ENCODE measurements at places on chromosomes 3 and 15.

DNA sequence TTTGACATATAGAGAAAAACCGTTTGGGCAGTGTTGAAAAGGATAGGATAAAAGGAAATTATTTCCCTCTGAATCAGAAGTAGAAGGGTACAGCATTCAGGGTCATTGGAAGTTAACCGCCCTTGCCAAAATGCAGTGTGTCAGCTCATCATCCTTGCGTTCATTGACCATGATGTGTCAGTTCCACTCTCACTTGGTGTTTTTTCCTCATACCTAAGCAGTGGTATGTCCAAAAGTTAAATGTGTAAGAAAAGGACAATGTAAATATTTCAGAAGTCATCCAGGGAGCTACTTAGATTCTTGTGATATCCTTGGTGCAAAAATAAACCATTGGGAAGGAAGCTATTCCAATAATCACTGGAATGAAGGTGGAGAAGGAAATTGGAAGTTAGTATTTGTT, 50.7 kb downstream of the MAP6D1 start:
- H3K27ac ChIP-seq = no peak overlapping the region
- peaks cover 70% of the 10 kb centered on the region for H3K36me3 ChIP-seq
- H3K27me3 ChIP-seq = no peaks in the 10 kb centered on the region
- DNase-seq = no peak
- no peak overlapping the region for H3K4me3 ChIP-seq

GRCh38 chr15:59444081-59444835, 6.3 kb downstream of the FAM81A start:
- no peak overlapping the region for H3K4me3 ChIP-seq
- H3K4me1 ChIP-seq = peaks cover 40% of the 10 kb centered on the region
- H3K27me3 ChIP-seq = no peaks in the 10 kb centered on the region
- H3K36me3 ChIP-seq = no peaks in the 10 kb centered on the region
- no peak overlapping the region for H3K27ac ChIP-seq

- H3K36me3 ChIP-seq = peaks cover 28% of the 10 kb centered on the region
- no peak for DNase-seq
- peak overlapping the region; percentile 93 for H3K27ac ChIP-seq
Measured at GRCh38 chr3:46929324-46929723, 47.2 kb downstream of the CCDC12 start.

DNA sequence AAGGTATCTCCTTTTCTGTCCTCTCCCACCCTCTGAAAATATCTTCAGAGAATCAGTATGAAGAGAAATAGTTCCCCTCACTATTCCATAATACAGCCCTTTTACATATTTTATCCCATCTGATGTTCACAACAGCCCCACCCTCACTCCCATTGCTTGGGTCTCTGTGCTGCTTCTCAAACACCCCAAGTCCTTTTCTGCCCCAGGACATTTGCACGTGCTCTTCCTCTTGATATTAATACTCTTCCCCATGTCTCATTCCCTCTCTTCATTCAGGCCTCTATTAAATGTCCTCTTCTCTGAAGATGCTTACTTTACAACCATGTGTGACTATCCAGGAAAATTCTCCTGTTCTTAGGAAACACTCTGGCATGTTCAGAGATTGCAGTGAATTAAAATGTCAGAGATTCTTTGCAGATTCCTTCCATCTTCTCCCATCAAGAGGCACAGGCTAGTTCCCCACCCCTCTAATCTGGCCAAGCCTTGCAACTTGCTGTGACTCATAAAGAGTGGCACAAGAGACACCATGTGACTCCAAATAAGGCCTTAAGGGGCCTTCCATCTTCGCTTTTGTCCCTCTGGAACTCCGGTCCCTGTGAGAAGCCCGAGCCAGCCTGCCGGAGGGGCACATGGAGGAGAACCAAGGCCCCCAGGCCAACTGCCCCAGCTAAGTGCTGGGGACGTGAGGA, 128.5 kb downstream of the CHSY1 start:
- H3K27ac ChIP-seq = peak overlapping the region; percentile 37
- no peak overlapping the region for H3K4me3 ChIP-seq
- peaks cover 54% of the 10 kb centered on the region for H3K4me1 ChIP-seq
- no peaks in the 10 kb centered on the region for H3K27me3 ChIP-seq
- H3K36me3 ChIP-seq = no peaks in the 10 kb centered on the region
- no peak for DNase-seq

DNA sequence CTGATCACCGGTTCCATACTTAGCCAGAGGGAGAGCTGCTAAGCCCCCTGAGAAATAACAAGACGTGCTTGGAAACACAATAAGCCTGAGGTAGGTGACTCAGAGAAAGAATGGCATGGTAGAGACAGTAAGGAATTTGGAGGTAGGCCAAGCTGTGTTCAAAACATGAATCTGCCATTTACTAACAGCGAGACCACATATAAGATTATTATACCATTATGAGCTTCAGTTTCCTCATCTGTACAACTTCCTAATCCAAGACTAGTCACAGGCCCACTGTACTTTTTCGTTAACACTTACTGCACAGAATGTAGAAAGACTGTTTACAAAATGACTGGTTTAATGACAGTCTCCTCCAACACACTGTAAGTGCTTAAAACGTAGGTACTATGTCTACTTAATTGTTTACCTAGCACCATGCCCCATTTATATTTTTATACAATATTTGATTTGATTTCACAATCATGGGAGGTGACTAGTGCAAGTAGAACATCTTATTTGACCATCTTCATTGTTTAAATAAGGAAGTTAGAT, 25.7 kb downstream of the ATOSA start:
- H3K36me3 ChIP-seq = peaks cover 51% of the 10 kb centered on the region
- no peak overlapping the region for H3K4me3 ChIP-seq
- peak overlapping the region; percentile 63 for H3K27ac ChIP-seq
- no peaks in the 10 kb centered on the region for H3K27me3 ChIP-seq
- H3K4me1 ChIP-seq = peaks cover 17% of the 10 kb centered on the region

- no peaks in the 10 kb centered on the region for H3K36me3 ChIP-seq
- peaks cover 9% of the 10 kb centered on the region for H3K4me1 ChIP-seq
- DNase-seq = no peak
- H3K4me3 ChIP-seq = no peak overlapping the region
Measured at GRCh38 chr3:13539671-13540070, 9.3 kb upstream of the FBLN2 start.

DNA sequence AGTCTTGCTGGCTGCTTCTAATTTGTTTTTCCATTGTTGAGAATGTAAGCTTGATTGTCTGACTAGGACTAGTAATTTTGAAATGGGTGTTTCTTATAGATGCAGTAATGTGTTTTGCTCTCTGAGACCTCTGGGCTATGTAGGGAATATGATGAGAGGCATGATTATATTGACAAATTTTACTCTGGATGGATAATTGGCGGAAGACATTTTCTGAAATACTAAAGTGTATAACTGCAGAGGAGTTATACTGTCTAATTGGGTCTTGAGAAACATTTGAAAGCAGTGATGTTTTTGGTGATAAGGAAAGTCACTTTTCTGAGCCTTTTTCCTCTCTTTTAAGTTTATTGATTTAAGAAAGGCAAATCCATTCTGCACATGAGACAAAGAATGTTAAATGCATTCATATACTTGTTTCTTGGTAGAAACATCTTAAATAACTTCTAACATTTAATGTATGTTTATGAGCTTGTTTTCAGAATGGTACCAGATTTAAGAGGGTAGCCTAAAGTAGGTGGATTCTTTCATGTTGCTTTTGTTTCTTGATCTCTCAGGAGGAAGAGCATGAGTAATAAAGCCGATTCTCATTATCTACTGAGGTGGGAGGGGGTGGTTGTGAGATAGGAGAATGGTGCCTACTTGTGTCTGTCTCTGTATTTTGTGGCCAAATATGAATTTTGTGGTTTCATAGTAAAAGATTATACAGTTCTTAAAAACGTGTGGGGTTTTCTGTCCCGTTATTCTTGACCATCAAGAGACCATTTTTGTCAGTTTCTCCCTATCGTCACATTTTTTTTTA, 2.0 kb downstream of the ATP2C1 start:
- H3K4me1 ChIP-seq = peaks cover 50% of the 10 kb centered on the region
- H3K4me3 ChIP-seq = peak overlapping the region; percentile 95
- H3K27ac ChIP-seq = peak overlapping the region; percentile 37
- no peaks in the 10 kb centered on the region for H3K27me3 ChIP-seq

All from activated B cell treated with CpG ODN at 0.5 μM for 24 hours (primary cell).